ENCODE measurements at places on chromosomes 4 and X.

DNA sequence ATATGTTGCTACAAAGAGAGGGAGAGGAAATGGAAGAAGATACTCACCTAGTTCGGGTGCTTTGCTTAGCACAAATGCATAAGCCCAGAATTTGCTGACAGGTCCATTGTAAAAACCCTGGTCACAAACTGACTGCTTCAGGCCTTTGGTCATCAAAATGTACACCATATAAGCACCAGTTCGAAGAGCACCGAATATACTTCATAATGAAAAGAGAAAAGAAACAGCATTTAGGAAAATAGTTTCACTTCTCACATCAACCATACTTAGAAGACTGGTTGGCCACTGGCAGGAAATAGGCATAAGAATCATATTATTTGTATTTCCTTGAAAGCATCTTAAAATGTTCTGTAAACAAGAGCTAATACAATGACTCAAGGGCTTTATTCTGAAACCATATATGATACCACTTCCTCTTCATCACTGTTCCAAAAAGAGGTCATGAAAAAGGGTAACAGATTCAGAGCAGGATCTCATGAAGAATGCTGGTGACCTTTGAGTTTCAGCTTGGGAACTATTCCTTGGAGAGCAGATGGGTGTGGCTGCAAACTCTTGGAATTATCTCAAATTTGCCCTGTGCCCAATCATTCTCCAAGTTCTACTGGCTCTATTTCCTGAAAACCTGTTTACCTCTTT lies 138.7 kb downstream of the ELOVL6 start:
- DNase-seq = no peak

GRCh38 chr4:68874507-68874906 lies 58.7 kb downstream of the UGT2B10 start:
- DNase-seq = no peak

DNA sequence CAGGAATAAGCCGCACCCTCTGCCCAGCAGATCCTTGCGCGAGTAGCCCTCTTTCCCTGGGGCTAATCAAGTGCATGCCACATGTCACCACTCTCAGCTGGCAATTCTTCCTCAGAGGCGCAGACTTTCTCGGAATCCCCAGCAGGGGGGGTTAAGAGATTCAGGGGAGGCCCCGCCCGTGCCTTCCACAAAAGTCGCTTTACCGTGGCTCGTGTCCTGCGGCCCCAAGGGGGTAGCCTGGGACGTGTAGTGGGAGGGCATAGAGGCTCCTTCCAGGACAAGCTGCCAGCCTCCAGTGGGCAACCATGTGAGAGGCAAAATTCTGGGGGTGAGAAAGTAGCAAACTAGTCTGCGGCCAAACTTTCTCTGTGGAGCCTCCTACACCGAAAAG lies 652 bp downstream of the SRPX start:
- peak; percentile 7 for DNase-seq

DNA sequence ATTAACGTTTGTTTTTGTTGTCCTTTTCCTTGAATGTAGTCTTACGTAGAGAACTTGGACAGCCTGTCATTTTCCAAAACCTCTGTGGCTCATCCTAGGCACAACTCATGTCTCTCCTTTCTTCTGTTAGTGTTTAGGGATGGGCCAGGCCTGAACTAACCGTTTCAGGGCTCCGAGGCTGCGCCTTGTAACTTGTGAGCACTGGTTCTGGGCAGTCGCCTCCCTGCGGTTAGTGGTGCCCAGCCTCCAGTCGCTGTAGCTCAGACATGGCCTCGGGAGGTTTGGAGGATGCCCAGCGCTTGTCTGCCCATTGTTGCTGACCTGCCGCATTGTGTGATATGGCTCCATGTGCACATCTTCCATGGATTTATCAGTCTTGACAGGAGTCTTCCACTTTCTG lies 32.8 kb downstream of the TMEM131L start:
- DNase-seq = no peak

- DNase-seq = peak; percentile 1
These were observed 120.3 kb upstream of the AFF2 start for GRCh38 chrX:148380107-148380506.
